ENCODE measurements at places on chromosomes 1 and 21.
A peak's percentile ranks its signal among the peaks of the same experiment; 100 is the strongest.

GRCh38 chr1:184051138-184051484, 419 bp upstream of the TSEN15 start:
- no peak for DNase-seq

DNA sequence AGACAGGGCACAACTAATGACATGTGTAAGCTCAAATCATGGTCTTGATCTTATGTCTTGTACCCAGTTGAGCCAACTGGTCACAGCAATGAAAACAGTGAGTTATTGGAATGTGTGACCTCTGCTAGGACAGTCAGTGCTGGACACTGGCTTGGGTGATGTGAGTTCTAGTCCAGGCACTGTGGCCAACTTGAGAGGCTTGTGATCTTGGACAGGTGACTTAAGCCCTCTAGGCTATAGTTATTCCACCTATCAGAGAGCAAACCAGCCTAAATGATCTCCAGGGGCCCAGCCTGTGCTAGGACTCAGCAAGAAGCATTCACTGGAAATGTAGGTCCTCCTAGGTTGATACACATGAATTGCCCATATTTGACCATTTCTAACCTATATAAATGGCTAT, 1.1 kb downstream of the KCNE2 start:
- no peak for DNase-seq

DNA sequence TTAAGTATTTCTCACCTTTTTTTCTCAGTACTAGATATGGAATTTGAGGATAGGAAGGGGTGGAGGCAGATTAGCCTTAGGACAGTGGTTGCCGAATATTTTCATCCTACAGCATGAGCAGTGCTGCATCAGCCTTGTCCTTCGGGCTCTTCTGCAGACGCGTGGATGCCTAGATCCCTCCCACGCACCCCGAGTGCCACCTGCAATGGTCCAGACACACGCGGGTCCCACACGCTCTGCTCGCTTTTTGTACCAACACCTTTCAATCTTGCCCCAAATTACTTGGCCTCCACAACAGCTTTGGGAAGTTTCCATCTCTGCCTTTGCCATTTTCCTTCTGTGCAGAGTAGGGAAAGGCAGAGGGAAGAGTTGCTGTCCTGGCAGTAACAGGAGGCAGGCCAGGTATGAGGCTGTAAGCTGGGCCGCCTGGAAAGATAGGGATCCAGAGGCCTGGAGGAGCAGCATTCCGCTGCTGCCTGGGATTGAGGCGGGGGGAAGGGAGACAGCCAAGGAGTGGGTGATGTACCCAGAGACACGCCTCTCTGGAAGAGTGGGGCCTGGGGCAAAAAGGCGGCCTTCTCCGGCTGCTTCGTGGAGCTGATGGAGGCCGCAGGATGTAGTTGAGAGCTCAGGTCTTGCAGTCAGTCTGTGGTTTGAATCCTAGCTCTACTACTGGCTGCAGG, 467.7 kb downstream of the KIF26B start:
- DNase-seq, result no peak

DNA sequence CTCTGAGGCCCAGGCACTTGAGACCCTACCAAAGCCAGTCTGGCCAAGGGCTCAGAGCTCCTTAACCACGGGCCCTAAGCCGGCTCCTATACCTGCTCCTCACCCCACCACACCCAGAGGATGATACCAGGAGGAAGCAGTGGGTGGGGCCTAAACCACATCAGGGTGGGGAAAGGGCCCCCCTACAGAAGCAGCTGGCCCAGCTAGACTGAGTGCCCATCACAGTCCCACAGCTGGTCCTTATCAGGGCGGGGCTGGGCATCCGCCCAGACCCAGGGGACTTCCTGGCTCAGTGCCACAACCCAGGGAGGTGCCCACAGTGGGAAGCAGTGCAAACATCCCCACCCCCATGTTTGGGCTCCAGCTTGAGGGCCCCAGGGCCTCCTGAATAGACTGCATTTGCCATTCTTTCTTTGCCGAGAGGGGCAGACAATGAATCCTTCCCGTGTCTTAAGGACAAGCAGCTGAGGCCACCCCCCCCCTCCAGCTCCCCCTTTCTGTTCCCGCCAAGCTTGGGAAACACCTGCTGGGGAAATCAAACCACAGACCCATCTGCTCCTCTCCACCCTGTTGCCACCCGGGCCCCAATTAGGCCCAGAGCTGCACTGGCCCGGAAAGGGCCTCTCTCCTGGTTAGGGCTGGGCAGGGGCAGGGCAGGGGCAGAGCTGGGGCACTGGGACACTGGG, 6.2 kb downstream of the E2F2 start:
- no peak for DNase-seq

DNA sequence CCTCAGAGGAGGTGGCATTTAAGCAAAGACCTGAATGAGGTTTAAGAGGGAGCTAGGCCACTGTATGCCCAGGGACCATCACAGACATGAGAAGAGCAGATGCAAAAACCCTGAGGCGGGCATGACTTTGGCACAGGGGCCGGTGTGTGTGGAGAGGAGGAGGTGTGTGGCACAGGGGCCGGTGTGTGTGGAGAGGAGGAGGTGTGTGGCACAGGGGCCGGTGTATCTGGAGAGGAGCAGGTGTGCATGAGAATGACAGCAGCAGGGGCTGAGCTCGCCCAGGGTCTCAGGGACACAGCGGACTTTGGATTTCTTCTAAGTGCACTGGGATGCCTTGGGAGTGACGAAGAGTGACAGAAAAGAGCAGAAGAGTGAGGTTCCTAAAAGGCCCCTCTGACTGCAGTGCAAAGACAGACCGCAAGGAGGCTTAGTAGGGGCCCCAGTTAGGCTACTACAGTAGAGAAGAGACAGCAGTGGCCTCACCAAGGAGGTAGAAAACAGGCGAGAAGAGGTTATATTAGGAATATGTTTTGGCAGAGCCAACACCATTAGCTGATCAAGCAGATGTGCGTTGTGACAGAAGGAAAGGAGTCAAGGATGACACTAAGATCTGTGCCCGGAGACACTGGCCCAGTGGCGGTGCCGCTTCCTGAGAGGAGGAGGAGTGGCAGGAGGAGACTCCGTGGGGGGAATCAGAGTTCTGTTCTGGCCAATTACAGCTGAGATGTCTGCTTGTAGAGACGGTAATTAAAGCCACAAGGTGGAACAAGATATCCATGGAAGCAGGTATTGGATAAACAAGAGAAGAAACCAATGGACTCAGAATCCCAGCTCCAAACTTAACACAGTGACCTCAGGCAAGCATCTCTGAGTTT, 18.4 kb downstream of the ZBTB17 start:
- peak; percentile 46 for DNase-seq

DNA sequence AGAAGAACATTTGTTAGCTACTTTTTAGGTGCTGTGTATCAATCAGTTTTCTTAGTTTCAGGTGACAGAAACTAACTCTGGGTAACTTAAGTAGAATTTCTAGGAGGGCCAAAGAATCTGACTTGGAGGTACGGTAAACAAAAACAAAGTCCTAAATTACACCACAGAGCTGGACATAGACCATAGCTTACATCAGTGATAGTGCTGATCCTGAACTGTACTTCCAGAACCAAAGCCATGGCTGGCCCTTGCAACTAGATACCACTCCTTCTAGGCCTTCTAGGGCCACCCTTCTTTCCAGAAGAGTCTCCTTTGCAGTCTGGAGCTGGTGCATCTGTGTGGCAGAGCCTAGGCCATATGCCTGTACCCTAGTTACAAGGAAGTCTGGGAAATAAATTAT, 94.5 kb downstream of the OLFML2B start:
- no peak for DNase-seq

DNA sequence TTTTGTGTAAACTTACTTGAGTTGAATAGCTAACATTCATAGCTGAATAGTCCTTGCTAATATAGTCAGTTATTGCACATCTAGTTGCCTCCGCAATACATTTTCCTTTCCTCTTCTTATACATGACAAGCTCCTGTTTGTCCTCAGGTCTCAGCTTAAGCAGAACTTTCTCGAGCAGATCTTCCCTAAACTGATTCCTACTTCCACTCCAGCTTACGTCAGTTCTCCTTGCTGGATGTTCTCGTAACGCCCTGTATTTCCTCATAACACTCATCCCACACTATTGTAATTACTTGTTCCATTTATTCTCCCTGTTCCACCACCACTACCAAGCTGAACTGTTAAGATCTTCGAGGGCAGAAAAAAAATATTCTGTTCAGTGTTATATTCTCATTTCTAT, 15.1 kb upstream of the OMA1 start:
- DNase-seq, result no peak

- DNase-seq, result no peak
Measured at GRCh38 chr1:2472561-2473177, 3.4 kb upstream of the PLCH2 start.

DNA sequence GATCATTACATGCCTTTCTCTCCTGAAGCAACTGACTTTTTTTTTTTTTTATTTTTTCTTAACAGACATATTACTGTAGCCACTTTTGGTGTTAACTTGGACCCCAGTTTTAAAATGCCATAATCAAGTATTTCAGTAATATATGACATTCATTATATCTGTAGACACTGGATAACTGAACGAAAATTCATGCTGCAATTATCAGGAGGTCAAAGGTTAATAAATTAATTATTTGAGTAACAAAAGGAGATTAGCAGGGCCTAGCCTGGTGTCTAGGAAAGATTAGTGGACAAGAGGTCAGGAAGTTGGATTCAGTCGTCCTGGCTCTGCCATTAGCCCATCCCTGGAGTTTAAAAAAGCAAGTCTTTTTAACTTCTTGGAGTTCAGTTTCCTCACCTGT, 168.1 kb downstream of the TGFBR3 start:
- no peak for DNase-seq

- DNase-seq, result no peak
Measured at GRCh38 chr1:6420454-6421042, 829 bp upstream of the HES2 start.

DNA sequence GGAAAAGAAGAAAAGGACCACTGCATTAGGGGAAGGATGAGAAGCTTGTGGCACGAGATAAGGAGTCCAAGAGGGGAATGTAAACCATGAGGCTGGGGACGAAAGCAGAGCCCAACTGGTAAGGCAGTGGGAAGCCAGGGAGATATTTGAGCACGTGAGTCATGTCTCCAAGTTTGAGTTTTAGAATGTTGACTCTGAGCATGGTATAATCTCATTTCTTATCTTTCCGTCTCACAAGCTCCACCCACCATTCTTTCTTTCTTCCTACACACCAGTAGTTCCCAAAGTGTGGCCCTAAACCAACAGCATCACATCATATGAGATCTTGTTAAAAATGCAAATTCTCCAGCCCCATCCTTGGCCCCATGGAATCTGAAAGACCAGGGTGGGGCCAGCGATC, 145.3 kb downstream of the PLPP3 start:
- DNase-seq, result no peak

DNA sequence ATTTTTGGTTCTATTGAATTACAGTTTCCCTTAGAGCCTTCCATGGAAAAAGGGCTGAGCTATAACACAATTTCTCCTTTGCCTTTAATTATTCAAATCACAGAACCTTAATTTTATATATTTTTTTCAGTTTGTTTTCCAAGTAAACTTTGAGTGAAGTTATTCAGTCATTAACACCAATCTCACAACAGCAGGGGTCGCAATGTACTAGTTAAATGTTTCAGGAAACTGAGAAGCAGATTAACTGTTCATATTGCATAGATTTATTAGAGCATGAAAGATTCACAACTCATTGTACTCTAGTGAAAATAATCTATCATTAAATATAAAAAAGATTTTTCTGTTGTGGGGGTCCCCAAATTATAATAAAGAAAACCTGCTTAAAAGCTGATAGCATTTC, 64.1 kb downstream of the KIFAP3 start:
- peak; percentile 27 for DNase-seq

- DNase-seq, result no peak
Measured at GRCh38 chr1:241579434-241579833, 47.3 kb downstream of the KMO start.

DNA sequence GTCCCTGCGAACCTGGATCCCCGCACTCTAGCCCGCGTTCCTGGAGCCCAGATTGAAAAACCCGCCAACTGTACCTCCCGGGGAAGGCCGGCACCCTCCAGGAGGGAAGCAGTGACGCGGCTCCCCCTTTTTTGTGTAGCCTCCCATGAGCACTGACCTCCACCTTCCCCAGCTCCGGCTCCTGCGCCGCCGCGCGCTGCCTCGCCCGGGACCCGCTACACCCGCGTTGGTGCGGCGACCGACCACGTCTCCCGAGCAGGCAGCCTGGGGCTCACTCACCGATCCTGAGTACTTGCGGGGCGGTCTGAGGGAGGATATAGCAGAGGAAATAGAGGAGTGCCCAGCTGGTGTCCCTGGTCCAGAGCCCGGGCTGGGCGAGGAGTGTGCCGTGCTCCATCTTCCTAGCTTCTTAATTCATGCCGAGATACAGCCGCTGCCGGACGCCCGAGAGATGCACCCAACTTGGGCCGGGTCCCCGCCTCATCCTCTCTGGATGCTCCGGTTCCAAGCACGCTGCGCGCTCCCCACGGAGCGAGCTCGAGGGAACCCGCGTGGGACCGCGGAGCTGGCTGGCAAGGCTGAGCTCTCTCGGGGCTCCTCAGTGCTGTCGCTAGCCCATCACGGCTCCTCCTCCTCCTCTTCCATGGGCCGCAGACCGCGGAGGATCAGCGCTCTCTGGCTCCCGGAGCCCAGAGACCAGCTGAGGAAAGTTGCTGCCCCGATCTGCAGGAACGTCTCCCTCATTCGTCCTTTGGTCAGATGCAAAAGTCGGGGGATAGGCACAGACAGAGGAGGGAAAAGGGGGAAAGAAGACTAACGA, 482 bp downstream of the GRIK1 start:
- DNase-seq, result peak; percentile 19

DNA sequence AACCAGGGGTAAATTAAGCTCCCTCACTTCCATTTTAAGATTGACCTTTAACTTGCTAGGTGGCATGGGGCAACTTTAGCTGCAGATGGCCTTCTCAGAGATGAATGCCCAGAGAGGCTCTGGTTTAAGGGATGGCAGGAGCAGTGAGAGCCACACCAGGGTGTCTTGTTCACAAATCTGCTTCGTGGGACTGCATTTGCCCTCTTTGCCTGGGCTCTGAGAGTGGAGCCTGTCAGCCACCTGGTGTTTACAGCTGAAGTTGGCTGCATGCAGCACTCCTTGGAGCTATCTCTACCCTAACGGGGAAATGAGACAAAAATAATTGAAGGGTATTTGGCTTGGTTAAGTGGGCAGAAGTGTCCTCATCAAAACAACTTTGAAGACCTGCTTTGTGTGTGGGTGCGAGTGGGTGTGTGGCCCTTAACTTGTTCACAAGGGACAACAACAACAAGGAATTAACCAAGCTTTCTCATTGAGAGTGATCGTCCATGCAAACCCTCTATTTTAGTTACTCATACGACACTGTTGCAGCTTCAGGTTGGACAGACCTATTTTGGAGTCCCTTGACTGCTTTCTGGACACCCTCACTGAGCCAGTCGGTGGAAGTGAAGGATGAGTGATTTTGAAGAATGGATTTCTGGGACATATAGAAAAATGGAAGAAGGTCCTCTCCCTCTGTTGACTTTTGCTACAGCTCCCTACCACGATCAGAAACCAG, 29.8 kb downstream of the PGM1 start:
- no peak for DNase-seq

DNA sequence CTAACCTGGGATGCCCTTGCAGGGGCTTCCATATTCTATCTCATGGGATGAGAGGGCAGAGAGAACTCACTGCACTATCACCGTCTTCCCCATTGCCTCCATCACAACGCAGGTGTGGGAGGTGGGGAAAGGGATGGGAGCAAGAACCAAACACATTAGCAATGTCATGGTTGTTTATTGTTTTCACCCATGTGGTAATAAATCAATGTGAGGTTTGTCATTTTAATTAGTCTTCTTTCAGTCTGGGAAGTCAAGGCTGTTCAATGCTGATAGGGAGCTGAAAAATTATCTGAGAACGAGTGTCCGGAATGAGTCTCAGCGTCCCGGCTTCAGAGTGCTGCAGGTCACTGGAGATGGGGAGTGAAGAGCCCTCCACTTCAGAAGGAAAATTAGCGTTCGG, 268.5 kb downstream of the DUSP10 start:
- no peak for DNase-seq

- DNase-seq, result no peak
Measured at GRCh38 chr1:41776891-41777441, 141.8 kb downstream of the HIVEP3 start.

Measured in renal pelvis (tissue), 12 donors.